T-helper 22 cell (primary cell): ENCODE measurements at places on chromosomes 4 and X.

DNA sequence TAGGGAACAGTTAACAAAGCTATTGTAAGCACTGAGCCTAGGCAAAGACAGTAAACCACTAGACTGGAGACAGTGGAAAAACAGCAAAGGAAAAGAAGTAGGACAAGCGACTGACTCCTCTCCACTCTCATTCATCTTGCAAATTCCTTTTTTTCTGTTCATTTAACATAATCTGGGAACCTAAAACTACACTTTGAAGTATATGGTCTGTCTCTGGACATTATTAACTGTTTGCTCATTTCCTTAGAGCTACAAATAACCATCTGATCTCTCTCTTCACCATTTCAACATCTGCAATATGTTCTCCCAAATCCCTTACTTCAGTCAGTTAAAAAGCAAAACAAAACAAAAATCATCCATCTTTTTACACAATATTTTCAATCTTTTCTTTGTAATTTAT is 642 bp downstream of the HMGN5 start:
- DNase-seq, result no peak

DNA sequence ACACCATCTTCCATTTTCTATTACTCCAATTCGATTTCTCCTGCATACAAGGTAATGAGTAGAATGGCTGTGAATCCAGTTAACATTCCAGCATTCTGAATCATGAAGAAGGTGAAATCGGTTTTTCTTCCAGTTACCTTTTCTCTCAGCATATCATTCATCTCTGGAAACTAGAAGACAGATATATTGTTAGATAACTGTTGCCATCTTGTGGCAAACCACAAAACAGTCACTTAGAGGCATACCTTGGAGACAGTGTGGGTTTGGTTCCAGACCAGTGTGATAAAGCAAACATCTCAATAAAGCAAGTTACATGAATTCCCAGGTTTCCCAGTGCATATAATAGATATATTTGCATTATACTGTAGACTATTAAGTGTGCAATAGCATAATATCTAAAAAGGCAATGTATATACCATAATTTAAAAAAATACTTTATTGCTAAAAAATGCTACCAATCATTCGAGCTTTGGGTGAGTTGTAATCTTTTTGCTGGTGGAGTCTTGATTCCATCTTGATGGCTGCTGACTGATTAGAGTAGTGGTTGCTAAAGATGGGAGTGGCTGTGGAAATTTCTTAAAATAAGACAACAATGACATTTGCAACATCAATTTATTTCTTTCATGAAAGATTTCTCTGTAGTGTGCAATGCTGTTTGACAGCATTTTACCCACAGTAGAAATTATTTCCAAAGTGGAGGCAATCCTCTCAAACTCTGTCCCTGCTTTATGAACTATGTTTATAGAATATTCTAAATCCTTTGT is 82.1 kb downstream of the SLC39A8 start:
- no peak for DNase-seq

- no peak for DNase-seq
Observed at GRCh38 chr4:136818811-136819330, 713.4 kb downstream of the PCDH18 start.

- no peak for DNase-seq
Observed at GRCh38 chr4:114273238-114273637, 293.8 kb upstream of the ARSJ start.

DNA sequence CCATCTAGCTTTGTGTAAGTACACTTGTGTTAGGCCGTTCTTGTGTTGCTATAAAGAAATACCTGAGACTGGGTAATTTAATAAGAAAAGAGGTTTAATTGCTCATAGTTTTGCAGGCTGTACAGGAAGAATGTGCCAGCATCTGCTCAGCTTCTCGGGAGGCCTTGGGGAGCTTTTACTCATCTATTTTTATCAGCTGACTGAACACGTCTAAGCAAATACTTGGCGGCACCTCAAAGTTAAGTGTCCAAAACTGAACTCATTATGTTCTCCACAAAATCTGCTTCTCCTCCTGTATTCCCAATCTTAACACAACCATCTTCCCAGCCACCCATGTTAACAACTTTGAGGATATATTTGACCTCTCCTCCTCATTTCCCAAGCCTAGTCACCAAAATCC is 42.4 kb upstream of the GATB start:
- no peak for DNase-seq

GRCh38 chr4:105587841-105588240 is 35.4 kb downstream of the ARHGEF38 start:
- no peak for DNase-seq

DNA sequence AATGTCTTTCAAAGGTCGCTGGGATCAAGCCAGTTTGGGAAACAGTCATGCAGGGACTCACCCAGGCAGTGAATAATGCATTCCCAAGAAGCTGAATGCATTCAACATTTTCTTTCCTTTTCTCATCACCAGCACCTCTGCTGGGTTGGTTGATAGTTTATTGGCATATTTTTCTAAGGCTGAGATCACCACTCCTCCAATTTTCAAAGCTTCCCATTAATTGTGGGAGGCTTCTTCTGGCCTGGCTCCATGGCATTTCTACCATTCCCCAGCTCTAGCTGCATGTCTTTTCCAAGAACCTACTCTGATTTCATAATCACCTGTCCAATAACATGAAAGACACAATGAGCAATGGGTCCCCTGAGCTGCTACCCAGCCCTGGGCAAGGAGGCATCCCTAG is 35.8 kb downstream of the CHRDL1 start:
- no peak for DNase-seq

DNA sequence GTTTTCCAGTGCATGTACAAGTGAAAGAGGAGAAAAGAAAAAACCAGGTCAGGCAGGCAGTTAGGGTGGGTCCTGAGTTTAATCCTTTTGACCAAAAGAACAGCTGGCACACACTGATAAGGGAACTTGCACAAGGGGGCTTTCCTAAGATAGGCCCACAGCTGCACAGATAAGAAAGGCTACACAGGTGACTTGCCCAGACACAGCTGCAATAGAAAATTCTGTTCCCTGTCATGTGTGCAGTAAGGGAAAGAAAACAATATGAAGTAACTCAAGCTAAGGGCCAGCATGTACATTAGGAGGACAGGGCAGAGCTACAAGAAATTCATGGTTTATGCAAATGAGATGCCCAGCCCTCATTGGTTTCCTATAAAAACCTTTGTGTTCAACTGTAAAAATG is 32.9 kb downstream of the LUZP4 start:
- no peak for DNase-seq

DNA sequence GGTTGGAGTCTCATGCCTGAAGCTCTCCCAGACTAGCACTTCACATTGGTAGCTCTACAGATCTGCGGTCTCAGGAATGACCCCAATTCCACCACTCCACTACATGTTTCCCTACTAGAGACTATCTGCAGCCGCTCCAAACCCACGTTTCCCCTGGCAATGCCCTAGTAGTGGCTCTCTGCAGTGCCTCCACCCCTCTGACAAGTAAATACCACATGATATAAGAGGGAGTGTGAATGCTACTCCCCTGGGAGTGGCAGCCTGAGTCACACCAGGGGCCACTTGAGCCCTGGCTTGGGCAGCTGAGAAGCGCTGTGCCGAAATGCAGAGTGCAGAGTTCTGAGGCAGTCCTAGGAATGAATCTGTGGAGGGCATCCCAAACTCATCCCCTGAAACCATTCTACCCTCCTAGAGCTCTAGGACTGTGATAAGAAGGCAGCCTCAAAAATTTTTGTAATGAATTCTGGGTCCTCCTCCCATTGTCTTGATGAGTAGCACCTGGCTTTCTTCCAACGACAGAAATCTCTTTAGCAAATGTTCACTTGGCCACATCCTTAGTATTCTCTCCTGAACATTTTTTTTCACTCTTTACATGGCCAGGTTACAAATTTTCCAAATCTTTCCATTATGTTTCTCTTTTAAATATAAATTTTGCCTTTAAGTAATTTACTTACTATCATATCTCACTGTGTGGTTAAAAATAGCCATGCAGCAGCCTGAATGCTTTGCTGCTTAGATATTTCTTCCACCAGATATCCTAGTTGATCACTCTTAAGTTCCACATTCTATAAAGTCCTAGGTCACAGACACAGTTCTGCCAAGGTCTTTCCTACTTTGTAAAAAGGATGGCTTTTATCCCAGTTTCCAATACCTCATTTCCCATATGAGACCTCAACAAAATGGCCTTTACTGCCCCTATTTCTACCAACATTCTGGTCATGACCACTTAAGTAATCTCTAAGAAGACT is 160.2 kb upstream of the CPEB2 start:
- no peak for DNase-seq

GRCh38 chrX:69207216-69207615 is 42.0 kb upstream of the PJA1 start:
- no peak for DNase-seq

DNA sequence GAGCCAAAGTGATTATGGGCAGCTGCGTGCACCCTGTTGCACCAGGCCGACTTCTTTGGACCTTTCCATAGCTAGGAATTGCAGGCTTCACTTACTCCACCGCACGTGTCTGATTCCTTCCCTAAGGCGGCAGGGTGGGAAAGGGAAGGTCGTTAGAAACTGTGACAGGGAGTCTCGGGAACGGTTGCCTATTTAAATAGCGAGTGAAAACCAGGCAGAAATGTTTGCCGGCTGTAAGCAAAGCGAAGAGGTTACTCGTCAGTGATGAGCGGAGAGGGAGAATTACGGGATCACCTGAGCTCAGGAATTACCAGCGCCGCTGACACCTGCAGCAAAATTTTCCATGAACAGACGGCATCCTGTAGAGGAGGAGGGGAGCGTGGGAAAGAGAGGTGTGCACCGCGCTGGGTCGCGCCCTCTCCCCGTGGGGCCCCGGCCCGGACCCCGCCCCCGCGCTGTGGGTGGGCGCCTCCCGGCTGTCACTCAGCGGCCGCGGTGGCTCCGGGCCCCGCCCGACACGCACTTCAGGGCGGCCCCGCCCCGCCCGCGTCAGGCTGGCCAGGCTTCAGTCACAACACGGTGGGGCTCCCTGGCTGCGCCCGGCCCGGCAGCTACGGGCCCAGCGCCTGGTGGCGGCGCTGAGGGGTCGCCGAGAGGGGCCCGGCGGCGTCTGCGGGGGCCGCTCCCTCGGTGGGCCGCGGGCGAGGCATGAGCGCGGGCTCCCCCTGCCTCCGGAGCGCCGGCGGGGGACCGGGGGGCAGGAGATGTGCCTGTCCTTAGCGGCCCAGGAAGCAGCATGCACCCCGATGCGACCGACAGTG is at the start of gene SNX25:
Gene SNX25 (plus strand): TSS at position 568 of the 821 bp plus-strand sequence. CDS start 229 bp downstream, at position 797.
- peak; percentile 82 for DNase-seq

- no peak for DNase-seq
Observed at GRCh38 chrX:129631849-129632248, 22.9 kb downstream of the APLN start.

- DNase-seq, result no peak
Observed at GRCh38 chrX:66018585-66019309, 21.1 kb downstream of the VSIG4 start.

GRCh38 chrX:45527834-45528233 is 327.2 kb upstream of the DIPK2B start:
- DNase-seq, result no peak

DNA sequence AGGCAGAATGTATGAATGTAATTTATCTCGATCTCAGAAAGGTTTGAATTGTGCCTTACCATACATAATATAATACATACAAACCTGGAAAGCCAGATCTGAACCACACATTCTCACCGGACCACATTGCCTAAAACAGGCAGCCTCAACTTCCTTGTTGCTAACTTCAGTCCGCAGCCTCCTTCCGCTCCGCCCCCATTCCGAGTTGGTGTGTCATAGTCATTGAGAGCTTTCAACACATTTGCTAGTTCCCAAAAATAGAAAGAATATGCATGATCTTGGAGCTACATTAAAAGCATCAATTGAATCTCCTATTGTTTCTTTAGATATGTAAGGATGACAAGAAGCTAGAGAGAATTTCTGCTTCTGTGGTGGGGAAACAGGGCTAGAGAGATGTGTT is 127.2 kb downstream of the ARHGEF9 start:
- DNase-seq, result no peak

- no peak for DNase-seq
Observed at GRCh38 chr4:2870082-2870481, 26.4 kb downstream of the ADD1 start.

DNA sequence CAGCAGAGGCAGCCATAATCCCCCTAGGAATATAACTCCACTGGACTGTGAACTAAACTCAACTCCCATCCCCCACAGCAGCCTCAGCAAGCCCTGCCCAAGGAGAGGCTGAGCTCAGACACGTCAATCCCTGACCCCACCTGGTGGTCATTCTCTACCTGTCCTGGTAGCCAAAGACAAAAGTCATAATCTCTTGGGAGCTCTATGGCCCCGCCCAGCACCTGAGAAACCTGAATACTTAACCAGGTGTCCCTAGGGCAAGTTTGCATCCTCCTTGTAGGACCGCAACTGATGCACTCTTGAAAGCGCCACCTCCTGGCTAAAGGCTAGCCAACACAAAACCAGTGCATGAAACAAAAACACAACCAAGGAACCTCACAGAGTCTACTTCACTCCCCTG is 18.4 kb downstream of the CT47B1 start:
- DNase-seq, result no peak

- DNase-seq, result no peak
Observed at GRCh38 chr4:25697516-25697915, 41.9 kb downstream of the SLC34A2 start.

DNA sequence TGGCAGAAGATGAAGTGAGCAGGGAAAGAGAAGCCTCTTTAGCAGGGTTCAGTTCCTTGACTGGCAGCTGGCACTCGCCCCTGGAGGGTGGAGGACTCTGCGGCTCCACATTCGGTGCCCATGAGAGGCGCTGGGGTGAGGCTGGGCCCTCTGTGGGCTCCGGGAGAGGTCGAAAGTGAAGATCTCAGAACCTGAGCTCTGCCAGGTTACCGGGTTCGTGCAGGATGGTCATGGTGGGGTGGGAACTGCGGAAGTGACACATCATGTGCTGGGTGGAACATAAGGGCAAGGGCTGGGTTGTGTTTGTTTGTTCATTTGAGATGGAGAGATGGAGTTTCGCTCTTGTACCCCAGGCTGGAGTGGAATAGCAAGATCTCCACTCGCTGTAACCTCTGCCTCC is 44.2 kb downstream of the TRIM61 start:
- no peak for DNase-seq

GRCh38 chr4:32879913-32880312 is 2159.7 kb downstream of the PCDH7 start:
- DNase-seq, result no peak

GRCh38 chr4:123597586-123597985 is 201.0 kb downstream of the SPRY1 start:
- DNase-seq, result no peak

GRCh38 chrX:133258481-133258880 is 40.3 kb upstream of the TFDP3 start:
- no peak for DNase-seq

GRCh38 chr4:110474481-110474880 is 1.5 kb upstream of the ENPEP start:
- DNase-seq, result no peak

DNA sequence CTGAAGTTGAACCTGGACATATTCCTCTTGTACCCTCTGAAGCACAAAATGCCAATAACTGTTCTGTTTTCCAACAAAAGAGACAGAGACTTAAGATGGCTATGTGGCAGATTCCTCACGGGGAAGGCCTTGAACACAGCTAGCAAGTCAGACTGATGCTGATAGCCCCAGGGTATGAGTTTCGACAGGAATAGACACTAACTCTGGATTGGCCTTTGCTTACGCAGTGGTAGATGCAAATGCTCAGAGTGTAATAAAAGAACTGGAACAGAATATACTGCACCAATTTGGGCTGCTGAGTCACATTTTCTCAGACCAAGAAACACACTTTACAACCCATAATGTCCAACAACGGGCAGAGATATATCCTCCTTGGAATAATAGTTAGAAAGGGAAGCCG is 173.8 kb downstream of the DLG3 start:
- DNase-seq, result no peak
